ENCODE measurements at places on chromosomes 7 and 10.

DNA sequence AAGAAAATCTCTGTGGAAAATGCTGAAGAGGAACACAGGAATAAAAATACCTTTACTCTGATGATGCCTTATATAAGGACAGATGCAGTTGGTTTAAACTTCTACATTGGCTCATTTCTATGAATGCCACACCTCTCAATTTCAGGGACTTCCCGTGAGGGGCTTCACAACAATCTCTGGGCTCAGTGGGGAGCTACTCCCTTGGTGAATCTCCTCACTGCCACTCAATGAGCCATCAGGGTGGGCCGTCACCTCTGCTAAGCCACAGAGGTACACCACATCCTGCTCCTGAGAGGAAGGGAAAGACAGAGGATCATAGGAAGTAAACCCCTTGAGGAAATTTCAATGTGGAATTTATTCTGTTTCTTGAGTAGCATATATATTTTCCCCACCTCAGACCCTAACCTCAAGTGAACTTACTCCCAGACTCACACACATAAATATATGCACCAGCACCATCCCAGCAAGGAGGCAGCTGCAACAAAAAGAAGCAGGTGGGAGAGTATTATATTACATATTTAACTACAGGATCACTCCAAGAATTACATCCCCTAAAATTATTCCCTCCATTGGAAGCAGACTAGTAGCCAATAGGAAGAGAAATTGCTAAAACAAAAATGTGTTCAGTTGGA is 63.3 kb upstream of the PRSS1 start:
- DNase-seq: no peak

GRCh38 chr7:55423891-55424290 is 58.8 kb downstream of the LANCL2 start:
- no peak for DNase-seq

DNA sequence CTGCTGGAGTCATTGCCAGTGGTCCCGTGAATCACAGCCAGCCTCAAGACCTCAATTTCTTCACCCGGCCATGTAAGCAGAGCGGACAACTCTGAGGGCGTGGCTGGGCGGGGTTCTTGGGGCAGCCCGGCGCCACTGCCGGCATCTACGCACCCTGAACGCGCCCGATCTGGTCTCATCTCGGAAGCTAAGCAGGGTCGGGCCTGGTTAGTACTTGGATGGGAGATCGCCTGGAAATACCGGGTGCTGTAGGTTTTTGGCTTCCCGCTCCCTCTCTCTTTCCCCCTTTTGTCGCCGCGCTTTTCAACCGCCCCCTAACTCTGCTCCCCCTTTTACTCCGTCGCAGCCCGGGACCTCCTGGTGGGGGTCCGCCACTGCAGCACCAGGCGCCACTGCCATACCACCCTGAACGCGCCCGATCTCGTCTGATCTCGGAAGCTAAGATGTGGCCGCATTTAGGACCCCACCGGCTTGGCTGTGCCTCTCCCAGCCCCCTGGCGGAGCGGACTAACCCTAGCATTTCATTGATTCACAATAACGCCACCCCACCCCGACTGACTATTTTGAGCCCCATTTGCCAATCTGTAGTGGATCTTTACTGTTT is 25.3 kb downstream of the GARIN1A start:
- peak; percentile 65 for DNase-seq

- no peak for DNase-seq
Observed at GRCh38 chr10:87545783-87546182, 41.1 kb downstream of the MINPP1 start.

GRCh38 chr7:111098011-111098925 is 7.3 kb downstream of the LRRN3 start:
- peak; percentile 39 for DNase-seq

Data from aorta (tissue), 5 donors.